ENCODE measurements at places on chromosomes 5 and 9.
A peak's percentile ranks its signal among the peaks of the same experiment; 100 is the strongest.

GRCh38 chr9:137000177-137000930 is 4.0 kb upstream of the CLIC3 start:
- DNase-seq, result no peak

- no peak for DNase-seq
Observed at GRCh38 chr5:151492729-151493128, 45.3 kb downstream of the SLC36A1 start.

GRCh38 chr5:14416621-14417275 is 164.8 kb upstream of the OTULINL start:
- DNase-seq, result no peak

GRCh38 chr5:134088994-134089560 is 25.4 kb upstream of the TCF7 start:
- no peak for DNase-seq

- no peak for DNase-seq
Observed at GRCh38 chr5:154351141-154351540, 94.7 kb upstream of the SAP30L start.

- no peak for DNase-seq
Observed at GRCh38 chr5:32283539-32284377, 29.0 kb downstream of the MTMR12 start.

- no peak for DNase-seq
Observed at GRCh38 chr5:37836592-37837413, 3.0 kb downstream of the GDNF start.

DNA sequence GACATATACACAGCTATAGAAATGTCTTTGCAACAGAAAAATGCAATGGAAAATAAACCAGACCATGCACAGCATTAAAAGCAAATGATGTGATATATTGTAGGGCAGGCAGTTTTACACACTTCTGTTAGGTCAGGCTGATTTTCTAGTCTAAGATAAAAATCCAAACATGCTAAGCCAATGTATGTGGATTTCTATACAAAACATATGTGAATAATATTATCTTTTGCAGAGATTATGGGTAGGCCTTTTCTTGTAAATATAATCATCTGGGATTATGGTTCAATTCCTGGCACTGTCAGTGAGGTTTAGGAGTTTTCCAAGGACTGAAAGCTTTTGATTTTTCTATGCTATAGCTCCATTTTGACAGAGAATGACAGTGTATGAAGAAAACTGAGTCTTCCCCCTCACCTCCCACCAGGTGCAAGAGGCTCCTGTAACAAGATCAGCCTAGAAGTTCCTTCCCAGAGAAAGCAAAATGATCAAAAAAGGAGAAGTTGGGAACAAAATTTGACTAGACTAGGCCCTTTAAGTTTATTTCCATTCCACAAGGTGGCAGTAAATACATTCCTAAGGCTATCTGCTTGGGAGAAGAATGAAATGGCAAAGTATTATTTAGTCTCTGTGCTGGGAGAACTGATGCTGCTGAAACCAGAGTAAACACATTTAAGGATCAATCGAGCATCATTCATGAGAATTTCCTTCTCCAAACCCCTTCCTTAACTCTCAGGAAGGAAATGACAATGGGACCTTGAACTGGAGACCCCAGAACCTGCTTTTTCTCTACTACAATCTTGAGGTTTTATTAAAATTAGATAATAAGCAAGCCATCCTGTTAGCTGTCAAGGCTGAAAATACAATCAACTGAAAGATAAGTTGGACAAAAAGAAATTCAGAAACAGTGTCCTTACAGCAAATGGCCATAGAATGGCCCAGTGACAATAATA is 133.0 kb upstream of the TUT7 start:
- DNase-seq, result no peak

DNA sequence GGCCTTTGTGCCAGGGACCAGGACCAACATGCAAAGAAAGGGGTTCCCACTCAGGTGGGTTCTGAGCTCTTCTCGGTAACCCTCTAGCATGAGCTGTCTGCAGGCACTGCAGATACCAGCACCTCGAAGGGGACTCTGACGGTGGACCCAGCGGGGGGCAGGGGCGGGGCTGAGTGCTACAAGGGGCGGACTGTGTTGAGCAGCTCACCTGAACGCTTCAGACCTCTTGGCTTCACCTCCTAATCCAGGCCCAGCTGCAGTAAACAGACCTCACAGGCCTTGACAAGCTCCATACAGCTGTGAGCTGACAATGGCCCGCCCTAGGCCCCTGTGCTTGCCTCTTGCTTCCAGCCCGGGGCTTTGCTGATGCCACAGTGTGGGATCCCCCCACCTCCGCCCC is 48.4 kb downstream of the C9orf50 start:
- no peak for DNase-seq

DNA sequence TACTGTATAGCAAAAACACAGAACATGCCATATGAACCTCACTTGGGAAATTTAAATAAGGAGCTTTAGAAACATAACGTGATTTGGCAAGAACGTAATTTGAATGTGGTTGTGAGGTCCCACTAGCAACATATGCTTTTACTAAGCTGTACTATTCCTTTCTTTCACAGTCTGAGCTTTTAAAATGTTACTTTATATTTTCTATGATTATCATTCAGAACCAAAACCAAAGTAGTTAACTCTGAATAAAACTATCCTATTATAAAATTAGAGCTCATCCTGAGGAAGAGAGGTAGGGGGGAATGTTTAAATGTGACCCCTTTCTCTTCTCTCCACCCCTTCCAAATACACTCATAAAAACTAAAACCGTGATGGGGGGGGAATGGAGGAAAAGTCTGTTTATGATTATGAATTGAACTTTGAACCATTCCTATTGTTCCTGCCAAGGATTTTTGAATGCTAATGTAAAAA is 435.7 kb downstream of the NFIB start:
- DNase-seq, result no peak

DNA sequence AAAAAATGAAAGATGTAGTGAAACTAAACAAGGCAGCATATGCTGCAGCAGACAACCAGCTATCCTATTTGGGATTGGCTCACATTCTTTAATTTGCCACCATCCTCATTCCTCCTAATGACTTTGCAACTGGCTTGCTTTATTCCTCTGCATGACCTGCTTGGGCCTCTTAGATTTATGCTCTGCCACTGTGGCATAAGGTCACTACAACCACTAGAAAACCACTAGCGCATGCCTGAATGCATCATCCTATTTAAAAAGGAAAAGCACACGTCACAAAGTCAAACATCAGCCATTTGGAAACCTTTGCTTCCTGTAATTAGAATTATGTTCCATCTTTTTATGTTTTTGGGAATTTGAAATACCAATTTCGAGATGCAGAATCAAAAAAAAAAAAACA is 40.8 kb upstream of the CCDC152 start:
- DNase-seq, result no peak

DNA sequence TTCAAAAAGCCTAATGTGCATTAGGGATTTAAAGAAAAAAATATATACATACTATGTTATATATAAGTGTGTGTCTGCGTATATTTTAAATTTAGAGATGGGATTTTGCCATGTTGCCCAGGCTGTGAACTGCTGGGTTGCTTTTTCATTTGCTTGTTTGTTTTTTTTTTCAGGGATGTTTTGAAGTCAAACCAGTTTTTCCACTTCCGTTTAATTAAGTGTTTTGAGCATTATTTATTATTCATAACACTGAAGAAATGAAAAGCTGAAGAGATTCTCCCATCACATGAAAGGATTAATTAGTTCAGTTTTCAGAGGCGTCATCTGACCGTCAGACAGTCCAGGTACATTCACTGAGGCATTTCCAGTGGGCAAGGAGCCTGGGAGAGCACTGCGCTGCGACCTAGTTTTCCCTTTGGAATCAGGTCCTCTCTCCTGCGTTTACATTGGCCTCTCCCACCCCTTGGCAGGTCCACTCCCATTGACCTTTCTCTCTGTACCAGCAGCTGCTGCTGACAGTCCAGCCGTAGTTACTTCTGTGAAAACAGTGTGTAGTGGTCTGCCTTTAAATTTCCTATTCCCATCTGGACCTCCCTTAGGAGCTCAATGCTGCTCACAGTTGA is 26.0 kb downstream of the ARRDC3 start:
- peak; percentile 81 for DNase-seq

GRCh38 chr5:147559749-147560148 is 49.9 kb upstream of the DPYSL3 start:
- DNase-seq, result no peak

GRCh38 chr5:3535414-3536211 is 60.0 kb upstream of the IRX1 start:
- no peak for DNase-seq
